ENCODE measurements at places on chromosomes 1 and 21. TPM values are rescaled to one million over a fixed set of nuclear protein-coding genes. Genes with fewer than 3 reads are reported as not detected.

- DNase-seq, result no peak
These were observed 76.5 kb downstream of the GALNT2 start for GRCh38 chr1:230143534-230143933.

- no peak for DNase-seq
These were observed 42.8 kb upstream of the ENAH start for GRCh38 chr1:225695578-225696337.

DNA sequence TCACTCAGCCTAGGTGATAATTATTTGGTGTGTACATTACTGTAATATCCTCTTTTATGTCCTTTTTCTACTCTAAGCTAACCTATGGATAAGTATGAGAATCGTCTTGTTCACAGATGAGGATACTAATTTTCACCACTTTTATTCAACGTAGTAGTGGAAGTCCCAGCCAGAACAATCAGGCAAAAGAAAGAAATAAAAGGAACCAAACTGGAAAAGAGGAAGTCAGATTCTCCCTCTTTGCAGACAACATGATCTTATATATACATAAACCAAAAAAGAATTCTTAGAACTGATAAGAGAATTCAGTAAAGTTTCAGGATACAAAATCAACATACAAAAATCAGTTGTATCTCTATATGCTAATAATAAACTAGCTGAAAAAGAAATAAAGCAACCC, 12.6 kb upstream of the RGL1 start:
- DNase-seq, result no peak

Gene HIVEP3
- 1.8 TPM for total RNA-seq

Gene RIIAD1
- not detected for total RNA-seq

Gene SPRR2G
- total RNA-seq, result not detected

Gene RGSL1
- not detected for total RNA-seq
